Cerebellar cortex (tissue), 1 donor: ENCODE measurements at places on chromosomes 3 and 15.

- no peak for DNase-seq
Measured at GRCh38 chr3:82938821-82939328, 1177.4 kb upstream of the GBE1 start.

DNA sequence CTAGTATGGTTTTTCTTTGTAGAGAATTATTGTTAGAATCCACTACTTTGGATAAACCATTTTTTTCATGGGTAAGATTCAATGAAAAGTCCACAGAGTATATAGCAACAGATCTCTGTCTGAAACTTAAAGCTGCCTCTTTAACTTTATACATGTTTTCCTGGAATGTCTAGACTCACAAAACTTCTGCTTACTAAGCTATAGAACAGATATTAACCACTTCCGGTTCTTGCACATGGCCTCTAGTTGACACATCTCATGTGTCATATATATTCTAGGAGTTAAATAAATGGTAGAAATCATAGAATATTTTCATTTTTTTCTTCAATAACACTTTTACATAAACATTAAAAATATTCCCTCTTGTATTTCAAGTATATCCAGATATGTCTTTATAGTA lies 1693.9 kb downstream of the SI start:
- no peak for DNase-seq

GRCh38 chr3:46674031-46674845 lies 19.2 kb downstream of the ALS2CL start:
- DNase-seq: no peak

GRCh38 chr3:174417573-174417972 lies 441.6 kb upstream of the NAALADL2 start:
- no peak for DNase-seq

GRCh38 chr3:43883729-43884396 lies 193.1 kb downstream of the ABHD5 start:
- no peak for DNase-seq

DNA sequence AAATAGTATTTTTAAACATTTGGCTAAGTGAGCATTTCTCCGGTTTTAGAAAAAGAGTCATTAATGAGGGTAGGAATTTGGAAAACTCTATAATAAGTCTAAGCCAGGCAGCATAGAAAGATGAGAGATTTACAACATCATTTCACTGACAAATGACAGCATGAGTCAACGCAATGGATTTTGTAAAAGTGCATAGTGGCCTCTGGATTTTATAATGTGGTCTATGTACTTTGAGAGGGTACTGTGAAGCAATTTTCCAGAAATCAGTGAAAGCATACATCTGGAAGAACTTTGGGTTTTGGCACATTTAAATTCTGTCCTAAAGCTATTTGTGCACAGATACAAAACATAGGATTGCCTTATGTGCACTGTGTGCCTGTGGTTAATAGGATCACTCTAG lies 130.8 kb upstream of the CCNL1 start:
- DNase-seq: no peak

GRCh38 chr3:183266454-183266853 lies 13.4 kb downstream of the B3GNT5 start:
- DNase-seq: no peak

DNA sequence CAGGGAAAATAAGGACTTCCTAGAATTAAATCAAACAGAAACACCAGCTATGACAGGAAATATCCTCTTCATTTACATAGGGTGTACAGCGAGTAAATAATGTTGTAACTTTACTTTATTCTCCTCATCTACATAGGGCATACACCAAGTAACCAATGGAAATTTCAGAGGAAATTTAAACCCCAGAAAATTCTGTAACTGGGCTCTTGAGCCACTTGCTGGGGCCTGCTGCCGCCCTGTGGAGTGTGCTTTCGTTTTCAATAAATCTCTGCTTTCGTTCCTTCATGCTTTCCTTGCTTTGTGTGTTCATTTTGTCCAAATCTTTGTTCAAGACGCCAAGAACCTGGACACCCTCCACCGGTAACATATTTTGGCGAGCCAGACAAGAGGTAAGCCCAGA lies 990.4 kb upstream of the CADM2 start:
- no peak for DNase-seq

GRCh38 chr3:106337116-106337515 lies 468.3 kb upstream of the CBLB start:
- no peak for DNase-seq
